Lower lobe of right lung (tissue), 2 donors: ENCODE measurements at places on chromosomes 16 and 17. TPM values are rescaled to one million over a fixed set of nuclear protein-coding genes. Genes with fewer than 3 reads are reported as not detected.

- H3K4me1 ChIP-seq, result no peaks in the 10 kb centered on the region
- no peaks in the 10 kb centered on the region for H3K27me3 ChIP-seq
- no peak overlapping the region for H3K27ac ChIP-seq
- no peaks in the 10 kb centered on the region for H3K36me3 ChIP-seq
- DNase-seq, result no peak
Observed at GRCh38 chr16:76676356-76676755, 399.2 kb downstream of the CNTNAP4 start.

GRCh38 chr16:9566099-9566498 lies 474.7 kb downstream of the HAPSTR1 start:
- DNase-seq, result no peak
- H3K27ac ChIP-seq, result no peak overlapping the region
- no peaks in the 10 kb centered on the region for H3K27me3 ChIP-seq
- no peak overlapping the region for H3K4me3 ChIP-seq
- no peaks in the 10 kb centered on the region for H3K4me1 ChIP-seq

DNA sequence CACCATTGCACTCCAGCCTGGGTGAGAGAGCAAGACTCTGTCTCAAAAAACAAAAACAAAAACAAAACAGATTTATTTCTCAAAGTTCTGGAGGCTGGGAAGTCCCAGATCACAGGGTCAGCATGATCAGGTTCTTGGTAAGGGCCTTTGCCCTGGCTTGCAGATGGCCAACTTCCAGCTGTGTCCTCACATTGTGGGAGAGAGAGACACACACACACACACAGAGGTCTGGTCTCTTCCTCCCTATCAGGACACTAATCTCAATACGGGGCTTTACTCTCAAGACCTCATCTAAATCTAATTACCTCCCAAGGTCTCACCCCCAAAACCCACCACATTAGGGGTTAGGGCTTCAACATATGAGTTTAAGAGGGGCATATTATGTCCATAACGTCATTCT lies 26.4 kb upstream of the TAOK1 start:
- H3K4me1 ChIP-seq, result no peaks in the 10 kb centered on the region
- H3K27me3 ChIP-seq, result no peaks in the 10 kb centered on the region
- DNase-seq, result no peak
- no peak overlapping the region for H3K4me3 ChIP-seq
- H3K36me3 ChIP-seq, result no peaks in the 10 kb centered on the region
- H3K27ac ChIP-seq, result no peak overlapping the region

DNA sequence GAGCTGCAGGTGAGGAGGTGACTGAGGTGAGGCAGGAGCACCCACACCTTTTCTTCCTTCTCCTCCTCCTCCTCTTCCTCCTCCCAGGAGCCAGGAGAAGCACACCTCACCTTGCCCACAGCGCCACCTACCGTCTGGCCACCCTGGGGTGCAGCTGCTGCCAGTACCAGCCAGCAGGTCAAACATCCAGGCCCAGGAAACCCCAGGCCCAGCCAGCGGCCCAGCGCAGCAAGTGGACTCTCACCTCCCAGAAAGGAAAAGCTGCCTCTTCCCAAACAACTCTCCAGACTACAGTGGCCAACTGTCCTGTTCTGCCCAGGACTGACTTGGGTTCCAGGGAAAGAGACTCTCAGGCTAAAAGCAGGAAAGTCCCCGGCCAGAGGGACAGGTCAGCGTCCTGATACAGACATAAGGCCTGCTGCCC lies 22.7 kb downstream of the PEMT start:
- H3K27ac ChIP-seq, result no peak overlapping the region
- no peak overlapping the region for H3K4me3 ChIP-seq
- peak; percentile 86 for DNase-seq
- no peaks in the 10 kb centered on the region for H3K27me3 ChIP-seq

DNA sequence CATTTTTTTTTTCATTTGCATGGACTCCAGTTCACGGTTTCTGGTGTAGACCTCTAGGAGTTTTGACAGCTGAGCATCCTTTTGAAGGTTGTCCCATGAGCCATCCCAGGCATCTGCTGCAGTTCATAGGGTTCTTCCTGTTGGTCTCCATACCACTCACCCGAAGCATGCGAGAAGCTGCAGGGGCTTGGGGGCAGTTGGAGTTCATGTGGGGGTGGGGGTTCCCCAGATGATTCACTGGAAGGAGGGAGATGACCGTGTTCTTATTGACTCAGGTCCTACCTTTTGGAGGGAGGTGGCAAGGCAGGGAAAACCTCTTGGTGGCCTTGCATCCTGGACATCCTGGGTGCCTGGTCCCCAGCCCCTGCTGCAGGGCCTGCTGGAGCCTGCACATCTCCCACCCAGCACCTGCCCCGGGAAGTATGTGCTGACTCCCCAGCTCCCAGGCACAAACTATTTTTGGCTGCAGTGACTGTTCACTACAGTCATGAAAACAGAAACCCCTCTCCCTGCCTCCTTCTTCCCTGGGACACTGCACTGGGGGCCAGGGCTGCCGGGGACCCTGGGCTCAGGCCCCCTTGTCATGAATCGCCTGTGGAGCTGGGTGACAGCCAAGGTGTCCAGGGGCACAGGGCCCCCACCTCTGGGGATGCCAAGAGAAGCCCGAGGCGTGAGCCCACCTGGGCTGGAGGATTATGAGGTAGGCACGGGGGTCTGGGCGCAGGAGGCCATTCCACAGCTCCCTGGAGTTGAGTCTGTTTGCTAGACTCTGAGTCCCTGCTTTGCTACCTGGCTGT lies 64.9 kb upstream of the LGALS9 start:
- H3K27me3 ChIP-seq, result no peaks in the 10 kb centered on the region
- peaks cover 8% of the 10 kb centered on the region for H3K36me3 ChIP-seq
- peak overlapping the region; percentile 24 for H3K27ac ChIP-seq
- DNase-seq, result peak; percentile 24
- H3K4me1 ChIP-seq, result peaks cover 58% of the 10 kb centered on the region
- no peak overlapping the region for H3K4me3 ChIP-seq

DNA sequence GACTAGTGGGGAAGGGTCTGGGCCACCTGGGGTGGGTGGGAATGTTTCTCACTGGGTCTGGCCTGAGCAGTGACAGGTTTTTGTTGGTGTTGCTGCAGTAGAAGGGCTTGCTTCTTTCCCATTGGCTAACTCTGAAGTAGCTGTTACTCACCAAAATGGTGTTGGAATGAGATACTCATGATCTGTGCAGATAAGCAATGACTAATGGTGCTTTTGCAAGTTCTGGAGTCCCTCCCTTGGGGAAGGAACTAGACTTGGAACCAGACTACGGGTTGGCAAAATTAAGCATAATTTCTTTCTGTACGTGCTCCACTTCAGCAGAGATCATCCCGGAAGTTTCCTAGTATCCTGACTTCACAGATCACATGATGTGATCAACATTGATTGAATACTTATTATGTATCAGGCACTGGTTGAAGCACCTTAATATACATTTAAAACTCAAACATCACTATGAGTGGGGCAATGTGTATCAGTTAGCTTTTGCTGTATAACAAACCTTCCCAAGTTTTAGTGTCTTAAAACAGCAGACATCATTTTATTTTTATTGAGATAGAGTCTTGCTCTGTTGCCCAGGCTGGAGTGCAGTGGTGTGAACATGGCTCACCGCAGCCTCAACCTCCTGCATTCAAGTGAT lies 30.1 kb downstream of the CHP2 start:
- no peaks in the 10 kb centered on the region for H3K27me3 ChIP-seq
- H3K36me3 ChIP-seq, result no peaks in the 10 kb centered on the region
- no peak for DNase-seq

DNA sequence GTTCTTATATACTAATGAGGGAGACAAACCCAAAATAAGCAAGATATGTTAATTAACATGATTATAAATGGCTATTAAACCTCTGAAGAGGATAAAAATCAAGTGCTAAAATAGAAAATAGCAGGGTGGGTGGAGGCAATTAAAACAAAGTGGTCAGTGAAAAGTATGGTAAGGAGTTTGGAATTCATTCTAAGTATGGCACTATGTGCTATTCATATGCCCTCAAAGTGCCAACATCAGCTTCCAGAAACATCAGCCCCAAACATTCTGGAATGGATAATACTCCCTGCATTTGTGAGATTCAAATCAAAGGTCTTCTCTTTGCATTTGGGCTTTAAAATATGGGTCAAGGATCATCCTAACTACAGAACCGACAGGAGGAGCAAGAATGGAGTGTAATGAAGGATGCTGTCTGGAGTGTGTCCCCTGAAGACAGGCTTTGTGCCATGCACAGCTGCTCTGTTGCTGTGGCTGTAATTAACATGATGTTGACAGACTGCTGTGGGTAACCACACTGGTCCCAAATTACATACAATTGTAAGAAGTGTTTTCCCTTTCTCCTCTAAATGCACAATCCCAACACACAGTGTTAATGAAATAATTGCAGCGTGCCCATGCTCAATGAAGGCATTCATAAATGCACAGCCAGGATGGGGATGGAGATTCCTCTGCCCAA lies 93.1 kb downstream of the VAT1L start:
- no peaks in the 10 kb centered on the region for H3K36me3 ChIP-seq
- no peak overlapping the region for H3K4me3 ChIP-seq
- no peaks in the 10 kb centered on the region for H3K4me1 ChIP-seq
- no peak overlapping the region for H3K27ac ChIP-seq
- no peak for DNase-seq

Gene MT1M
- total RNA-seq, result 29.8 TPM
